ENCODE measurements at places on chromosomes 5 and 9. TPM values are rescaled to one million over a fixed set of nuclear protein-coding genes. Genes with fewer than 3 reads are reported as not detected.

- DNase-seq, result no peak
These were observed 21.8 kb downstream of the SPARC start for GRCh38 chr5:151664694-151665585.

F2R gene
- 58.0 TPM for polyA plus RNA-seq

DNA sequence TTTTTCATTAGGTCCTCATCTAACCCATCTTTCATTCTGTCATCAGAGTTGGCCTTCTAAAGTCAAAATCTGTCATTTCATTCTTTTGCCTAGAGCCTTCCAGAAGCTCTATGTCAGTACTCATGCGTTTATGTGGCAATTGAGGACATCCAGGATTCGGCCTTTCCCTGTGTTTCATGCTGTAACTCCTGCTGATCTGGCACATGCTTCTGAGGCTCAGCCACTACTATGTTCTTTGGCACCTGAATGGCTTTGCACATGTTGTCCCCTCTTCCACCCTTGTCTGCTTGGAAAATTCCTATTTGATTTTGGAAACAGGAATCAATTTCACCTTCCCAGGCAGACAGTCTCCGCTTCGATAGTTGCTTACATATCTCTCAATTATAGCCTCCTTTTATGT lies 84.9 kb downstream of the GDNF start:
- DNase-seq, result no peak

- DNase-seq, result no peak
These were observed 4.7 kb downstream of the PDLIM4 start for GRCh38 chr5:132261881-132262845.

GRCh38 chr5:143401227-143402016 lies 2.1 kb downstream of the NR3C1 start:
- DNase-seq, result no peak

UNC13B gene
- polyA plus RNA-seq, result 10.9 TPM

- no peak for DNase-seq
These were observed 25.1 kb downstream of the PUM3 start for GRCh38 chr9:2818804-2819121.

CAMK2A gene
- polyA plus RNA-seq, result not detected

SMU1 gene
- 15.3 TPM for polyA plus RNA-seq

DNA sequence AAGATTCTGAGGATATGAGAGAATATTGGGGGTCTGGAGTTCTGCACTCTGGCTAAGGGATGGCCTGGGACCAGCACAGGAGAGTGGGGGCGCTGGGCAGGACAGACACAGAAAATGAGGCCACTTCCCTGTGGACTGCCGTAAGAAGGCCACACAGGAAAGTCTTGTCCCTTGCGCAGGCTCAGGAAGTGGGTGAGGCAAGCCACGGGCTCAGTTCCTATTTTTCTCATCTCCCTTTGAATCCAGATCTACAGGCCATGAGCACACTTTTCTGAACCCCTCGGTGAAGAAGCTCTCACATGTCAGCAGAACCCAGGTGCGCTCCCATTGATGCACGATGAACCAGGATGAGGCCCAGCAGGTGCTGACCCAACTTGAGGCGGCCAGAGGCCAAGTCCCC lies 207.4 kb downstream of the AGTPBP1 start:
- DNase-seq, result no peak

DNA sequence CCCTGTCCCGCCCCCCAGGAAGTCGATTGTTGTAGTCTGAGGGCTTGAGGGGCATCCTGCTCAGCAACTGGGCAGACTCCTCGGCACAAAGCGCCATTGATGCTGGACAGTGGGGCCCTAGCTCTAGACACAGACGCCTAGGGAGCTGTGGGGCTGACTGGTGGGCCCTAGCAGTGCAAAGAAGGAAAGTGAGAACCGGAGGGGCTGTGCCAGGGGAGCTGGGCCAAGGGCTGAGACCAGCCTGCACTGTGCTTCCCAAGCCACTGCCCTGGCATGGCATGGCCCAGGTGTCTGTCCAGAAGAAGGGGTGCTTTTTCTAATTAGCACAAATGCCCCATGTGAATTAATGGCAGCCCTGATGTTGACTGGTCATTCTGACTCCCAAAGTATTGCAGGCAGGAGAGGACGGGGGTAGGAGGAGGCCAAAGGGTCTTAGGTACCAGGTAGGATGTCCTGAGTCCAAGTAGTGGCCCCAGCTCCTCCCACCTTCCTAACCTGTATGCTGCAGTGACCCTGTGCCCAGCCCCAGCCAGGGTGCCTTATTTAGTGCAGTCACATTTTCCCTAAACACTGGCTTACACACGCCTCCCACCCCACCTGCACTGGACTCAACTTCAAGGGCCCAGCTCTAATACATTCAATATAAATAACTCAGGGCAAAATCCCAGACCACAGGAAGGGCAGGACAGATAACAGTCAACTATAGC lies 15.9 kb downstream of the TCF7 start:
- no peak for DNase-seq

DNA sequence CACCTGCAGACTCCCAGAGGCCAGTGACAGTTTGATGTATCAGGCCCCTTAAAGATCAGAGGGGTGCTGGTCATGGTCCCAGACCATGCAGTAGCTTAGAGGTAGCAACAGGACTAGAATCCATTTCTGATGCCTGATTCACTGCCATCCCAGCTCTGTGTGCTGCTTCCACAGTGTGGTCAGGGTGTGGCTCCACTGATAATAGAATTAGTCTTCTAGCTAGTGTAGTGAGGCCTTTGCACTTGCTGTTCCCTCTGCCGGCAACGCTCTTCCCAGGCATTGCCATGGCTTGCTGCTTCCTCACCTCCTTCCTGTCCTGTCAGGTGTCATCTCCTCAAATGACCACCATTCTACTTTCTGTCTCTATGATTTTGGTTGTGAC lies 15.8 kb downstream of the PPARGC1B start:
- no peak for DNase-seq

DRD1 gene
- 0.01 TPM for polyA plus RNA-seq

DNA sequence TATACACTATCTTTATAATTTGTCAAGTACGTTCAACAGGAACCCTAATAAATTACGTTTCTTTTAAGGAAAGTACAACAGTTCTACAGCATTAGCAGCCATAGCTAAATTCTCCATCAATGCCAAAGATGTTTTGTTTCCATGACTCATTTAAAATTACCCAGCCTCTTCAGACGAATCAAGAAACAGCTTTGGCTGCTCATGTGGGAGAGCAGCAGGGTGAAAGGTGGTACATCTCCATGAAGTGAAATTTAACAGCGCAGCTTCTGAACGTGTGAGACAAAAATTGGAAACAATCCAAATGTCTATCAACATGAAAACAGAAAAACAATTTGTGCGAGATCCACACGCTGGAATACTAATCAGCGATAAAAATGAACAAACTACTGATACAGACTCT lies 327.3 kb upstream of the CDH6 start:
- no peak for DNase-seq

- no peak for DNase-seq
These were observed 6.3 kb upstream of the MVB12B start for GRCh38 chr9:126320158-126320922.

CDH6 gene
- polyA plus RNA-seq, result not detected

GLRA1 gene
- polyA plus RNA-seq, result not detected

- DNase-seq, result no peak
These were observed 323.1 kb upstream of the ACTBL2 start for GRCh38 chr5:57805732-57806131.

GRCh38 chr9:136703276-136703860 lies 9.0 kb upstream of the DIPK1B start:
- no peak for DNase-seq

- no peak for DNase-seq
These were observed 124.5 kb downstream of the BARX1 start for GRCh38 chr9:93830606-93831005.

DNA sequence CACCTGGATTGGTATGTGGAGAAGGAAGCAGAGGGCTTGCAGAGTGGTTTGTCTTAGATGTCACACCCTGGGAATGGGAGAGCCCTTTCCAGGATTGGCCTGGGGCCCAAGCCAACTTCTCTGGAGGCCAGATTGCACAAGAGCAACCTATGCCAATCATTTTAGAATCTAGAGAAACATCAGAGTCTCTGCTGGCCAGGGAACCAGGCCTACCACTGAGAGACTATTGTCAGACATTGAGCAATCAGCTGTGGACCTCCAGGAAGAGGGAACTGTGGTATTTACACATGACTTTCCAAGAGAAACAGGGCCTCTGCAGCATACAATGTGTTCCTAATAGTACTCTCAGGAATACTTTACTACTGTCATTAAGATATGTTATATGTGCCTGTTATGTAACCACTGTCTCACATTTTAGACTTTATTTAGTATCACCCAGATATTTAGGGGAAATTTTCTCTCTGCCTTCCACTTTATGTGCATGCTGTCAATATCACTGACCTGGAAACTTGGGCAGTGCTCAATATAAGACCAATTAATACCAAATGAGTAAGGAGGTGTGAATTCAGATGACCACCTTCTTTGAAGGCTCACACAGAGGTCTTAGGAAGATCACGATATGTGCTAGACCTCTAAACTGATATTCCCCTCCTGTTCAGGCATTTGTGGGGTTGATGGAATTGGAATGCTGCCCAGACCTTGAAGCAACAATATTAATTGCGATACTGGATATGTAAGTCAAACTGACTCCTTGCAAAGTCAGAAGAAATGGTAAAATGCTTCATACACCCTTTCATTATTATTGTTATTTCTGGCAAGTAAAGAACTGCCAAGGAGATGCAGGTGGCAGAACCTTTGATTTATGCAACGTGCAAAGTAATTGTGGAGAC lies 20.5 kb upstream of the CCL28 start:
- peak; percentile 79 for DNase-seq

IL5 gene
- not detected for polyA plus RNA-seq

- no peak for DNase-seq
These were observed 111.8 kb upstream of the SLC44A1 start for GRCh38 chr9:105132606-105133005.

NPDC1 gene
- polyA plus RNA-seq, result 10.6 TPM

ORM2 gene
- not detected for polyA plus RNA-seq

- no peak for DNase-seq
These were observed 462.6 kb downstream of the CETN3 start for GRCh38 chr5:89946916-89947315.

Data from keratinocyte (primary cell).